ENCODE measurements at places on chromosomes 1 and 21.
A peak's percentile ranks its signal among the peaks of the same experiment; 100 is the strongest.

- no peak for DNase-seq
Measured at GRCh38 chr1:48725341-48726046, 51.2 kb downstream of the BEND5 start.

DNA sequence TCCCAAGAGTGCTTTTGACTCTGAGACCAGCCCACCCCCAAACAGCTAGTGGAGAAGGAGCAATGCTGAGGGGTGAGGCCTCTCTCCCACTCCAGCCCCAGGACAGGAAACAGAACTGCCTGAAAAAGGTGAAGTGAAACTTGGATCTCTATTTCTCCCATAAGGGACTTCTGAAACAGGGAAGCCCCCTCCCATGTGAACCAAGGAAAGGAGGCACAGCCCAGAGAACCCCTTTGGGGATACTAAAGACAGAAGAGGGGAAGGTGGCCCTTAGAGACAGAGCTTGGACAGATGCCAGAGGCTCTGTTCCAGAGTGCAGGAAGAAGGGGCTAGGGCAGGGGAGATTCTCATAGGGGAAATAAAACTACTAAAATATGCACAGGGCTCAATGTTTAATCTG is 2.9 kb downstream of the TNFAIP8L2 start:
- DNase-seq = no peak

GRCh38 chr1:226576601-226577000 is 28.0 kb downstream of the STUM start:
- no peak for DNase-seq

DNA sequence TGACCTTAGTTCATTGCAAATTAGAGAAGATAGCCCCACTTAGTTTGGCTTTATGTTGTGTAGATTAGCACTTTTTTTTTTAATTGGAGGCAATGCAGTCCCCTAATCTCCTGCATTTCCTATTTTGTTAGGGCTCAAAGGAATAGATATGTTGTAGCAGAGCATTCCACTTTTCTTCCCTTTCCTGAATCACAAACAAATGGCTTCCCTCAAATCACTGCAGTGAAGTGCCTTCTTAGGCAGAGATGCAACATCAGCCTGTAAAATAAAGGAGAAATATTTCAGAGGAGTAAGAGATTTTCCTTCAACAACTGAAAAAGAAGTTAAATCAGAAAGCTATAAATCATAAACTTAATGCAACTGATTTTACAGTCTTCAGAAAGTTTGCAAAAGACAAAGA is 271.8 kb upstream of the C1orf105 start:
- no peak for DNase-seq

- DNase-seq = no peak
Measured at GRCh38 chr1:63612971-63613370, 19.8 kb downstream of the PGM1 start.

GRCh38 chr1:57620605-57621004 is 196.7 kb upstream of the DAB1 start:
- no peak for DNase-seq

DNA sequence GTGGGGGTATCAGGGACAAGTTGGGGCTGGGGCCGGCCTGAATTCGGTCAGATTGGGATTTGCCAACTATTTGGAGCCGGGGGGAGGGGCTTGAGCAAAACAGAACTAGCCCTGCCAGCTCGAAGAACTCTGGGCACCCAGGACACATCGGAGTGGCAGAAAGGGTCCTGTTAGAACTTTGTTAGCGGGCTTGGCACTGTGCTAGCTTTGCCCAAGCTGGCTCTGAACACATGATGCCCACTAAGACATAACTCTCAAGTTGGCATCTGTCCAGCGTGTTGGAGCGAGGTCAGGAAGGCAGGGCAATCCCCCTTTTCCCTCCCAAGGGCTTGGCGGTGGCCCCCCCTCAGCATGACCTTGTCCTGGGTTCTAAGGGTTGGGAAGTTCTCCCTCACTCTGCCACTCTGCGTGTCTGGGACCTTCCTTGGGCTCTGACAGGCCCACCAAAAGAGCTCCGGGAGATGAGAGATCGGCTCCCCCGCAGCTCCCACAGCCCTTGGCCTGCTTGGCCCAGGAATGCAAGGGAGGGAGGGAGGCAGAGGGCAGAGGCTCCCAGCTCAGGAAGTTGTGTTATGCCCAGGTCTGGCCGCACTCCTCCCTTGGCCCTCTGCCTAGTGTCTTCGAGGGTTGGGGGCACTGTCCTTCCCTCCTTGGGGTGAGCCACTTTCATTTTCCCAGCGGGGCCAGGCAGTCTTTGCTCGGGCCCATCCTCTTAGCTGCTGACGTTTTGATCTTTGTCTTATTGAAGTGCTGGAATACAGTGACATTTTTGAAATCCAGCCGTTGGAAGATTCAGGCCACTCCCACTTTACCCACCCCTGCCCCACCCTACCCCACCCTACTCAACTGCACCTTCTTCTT is 1.2 kb downstream of the LMNA start:
- DNase-seq = peak; percentile 53

DNA sequence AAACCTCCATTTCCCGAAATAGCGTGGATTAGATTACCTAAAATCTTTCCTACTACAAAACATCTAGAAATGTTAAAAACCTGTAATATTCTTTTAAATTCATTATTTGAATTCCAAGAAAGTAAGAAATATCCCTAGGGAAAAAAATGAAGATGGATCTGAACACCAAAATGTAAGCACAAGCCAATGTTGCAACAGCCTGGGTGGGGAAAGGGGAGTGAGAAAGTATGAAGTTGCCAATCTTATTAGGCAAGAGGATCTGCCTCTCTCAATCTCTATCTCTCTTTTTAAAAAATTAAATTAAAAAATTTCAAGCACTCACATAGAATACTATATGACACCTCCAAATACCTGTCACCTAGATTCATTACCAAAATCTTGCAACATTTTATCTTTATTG is 74.9 kb upstream of the IRF2BP2 start:
- DNase-seq = no peak

DNA sequence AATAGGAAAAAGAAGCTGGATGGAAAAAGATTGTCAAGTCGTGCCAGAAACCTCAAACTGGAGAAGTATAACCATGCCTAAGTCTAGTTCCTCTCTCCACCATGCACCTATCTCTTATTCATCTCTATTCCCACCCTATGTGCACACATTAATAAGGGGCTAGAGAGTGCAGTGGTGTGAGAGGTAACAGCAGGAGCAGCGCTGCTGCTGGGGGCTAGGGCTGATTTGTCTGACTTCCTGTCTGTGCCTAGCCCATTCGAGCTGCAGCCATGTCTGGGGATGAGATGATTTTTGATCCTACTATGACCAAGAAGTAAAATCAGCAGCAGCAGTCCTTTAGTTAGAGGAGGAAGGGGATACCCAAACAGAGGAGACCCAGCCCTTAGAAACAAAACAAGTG is 43.0 kb downstream of the TRIM33 start:
- no peak for DNase-seq

- no peak for DNase-seq
Measured at GRCh38 chr1:207833381-207833780, 77.5 kb downstream of the CD34 start.

DNA sequence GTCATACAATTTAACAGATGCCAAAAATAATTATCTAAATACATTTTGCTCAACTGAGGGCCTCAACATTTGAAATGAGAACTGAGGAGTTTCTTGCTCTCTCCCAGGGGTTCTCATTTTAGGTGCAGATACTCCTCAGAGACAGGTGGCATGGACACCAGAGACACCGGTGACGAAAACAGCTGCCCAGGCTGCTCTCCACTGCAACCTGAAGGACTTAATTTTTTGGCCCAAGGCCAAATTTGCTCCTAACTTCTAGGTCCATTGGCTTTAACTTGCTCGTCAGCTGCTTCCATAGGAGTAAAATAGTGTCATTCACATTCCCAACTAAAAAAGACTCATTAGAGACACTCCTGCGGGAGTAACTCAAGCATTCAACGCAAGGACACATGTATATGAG is 87.0 kb downstream of the NRIP1 start:
- no peak for DNase-seq

- peak; percentile 30 for DNase-seq
Measured at GRCh38 chr1:152397474-152397873, 16.6 kb downstream of the CRNN start.

DNA sequence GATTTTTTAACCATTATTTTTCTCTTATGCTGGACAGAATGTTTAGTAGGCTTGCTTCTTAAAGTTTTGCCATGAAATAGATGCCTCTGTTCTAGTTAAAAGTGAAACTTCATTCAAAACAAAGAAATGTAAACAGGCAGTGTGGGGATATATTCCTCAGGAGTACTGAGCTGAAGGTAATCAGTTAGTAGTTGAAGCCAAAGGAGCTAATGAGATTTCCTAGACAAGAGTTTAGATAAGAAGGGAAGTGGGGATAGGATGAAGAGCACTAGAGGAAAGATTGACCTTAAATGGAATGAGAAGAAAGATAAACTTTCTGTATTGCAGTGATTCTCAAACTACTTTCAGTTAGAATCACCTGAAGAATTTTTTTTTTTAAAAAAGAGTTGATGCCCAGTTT is 23.9 kb downstream of the PRRC2C start:
- DNase-seq = no peak

- no peak for DNase-seq
Measured at GRCh38 chr1:53568540-53568939, 109.3 kb downstream of the DMRTB1 start.

DNA sequence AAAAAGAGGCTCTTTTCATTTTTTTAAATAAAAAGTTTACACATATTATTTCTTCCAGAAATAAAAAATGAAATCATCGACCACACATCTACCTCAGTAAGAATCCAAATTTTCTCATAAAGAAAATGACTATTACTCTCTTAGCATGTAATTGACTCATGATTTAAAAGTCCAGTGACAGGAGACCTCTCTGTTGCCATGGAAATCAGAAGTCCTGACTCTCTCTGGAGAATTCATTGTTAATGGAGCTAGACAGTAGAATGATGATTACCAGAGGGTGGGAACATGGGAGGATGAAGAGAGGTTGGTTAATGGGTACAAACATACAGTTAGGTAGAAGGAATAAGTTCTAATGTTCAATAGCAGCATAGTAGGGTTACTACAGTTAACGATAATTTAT is 5.0 kb upstream of the CLCA4 start:
- no peak for DNase-seq

- DNase-seq = no peak
Measured at GRCh38 chr1:180137776-180138175, 16.9 kb upstream of the QSOX1 start.

DNA sequence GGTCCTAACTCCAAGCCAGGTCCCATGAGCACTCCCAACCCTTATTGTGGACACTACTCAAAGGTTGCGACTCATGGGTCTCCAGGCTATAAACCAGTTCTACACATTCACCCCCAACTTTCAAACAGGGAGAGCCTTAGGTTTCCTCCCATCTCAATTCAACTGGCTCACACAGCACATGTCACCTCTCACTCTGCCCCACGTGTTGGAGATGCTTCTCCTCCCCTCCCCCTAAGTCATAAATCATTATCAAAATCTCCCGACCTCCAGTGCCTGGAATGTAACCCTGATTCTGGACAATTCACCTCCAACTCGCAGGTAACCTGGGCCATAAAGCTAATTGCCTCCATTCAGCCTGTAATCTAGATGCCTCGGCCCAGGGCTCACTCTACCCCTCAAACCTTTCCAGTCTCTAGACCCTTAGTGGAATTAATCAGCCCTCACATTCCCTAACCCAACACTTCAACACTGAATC is 595 bp downstream of the AK2 start:
- DNase-seq = peak; percentile 40
